ENCODE measurements at places on chromosomes 6 and 20. TPM values are rescaled to one million over a fixed set of nuclear protein-coding genes. Genes with fewer than 3 reads are reported as not detected.

TFAP2A gene
- 143 TPM for total RNA-seq

DNA sequence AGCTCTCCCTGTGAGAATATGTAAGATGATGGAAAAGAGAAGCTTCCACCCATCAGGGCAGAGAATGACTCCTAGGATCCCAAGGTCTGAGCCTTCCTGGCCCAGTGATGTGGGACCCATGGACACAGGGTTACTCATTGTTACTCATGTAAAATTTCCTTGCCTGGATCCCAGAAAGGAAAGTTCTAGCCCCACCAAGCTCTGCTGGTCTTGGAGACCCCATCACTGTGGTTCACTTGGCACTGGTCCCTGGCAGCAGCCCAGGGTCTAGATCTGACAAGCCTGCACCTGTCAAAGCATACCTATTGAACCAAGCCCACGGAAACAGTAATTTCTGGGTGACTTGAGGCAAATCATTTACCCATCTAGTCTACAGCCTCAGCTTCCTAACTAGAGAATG lies 22.1 kb downstream of the MDGA1 start:
- no peaks in the 10 kb centered on the region for H3K36me3 ChIP-seq
- no peak for DNase-seq
- H3K27ac ChIP-seq: no peak overlapping the region
- H3K4me3 ChIP-seq: no peak overlapping the region
- peaks cover 7% of the 10 kb centered on the region for H3K27me3 ChIP-seq

DNA sequence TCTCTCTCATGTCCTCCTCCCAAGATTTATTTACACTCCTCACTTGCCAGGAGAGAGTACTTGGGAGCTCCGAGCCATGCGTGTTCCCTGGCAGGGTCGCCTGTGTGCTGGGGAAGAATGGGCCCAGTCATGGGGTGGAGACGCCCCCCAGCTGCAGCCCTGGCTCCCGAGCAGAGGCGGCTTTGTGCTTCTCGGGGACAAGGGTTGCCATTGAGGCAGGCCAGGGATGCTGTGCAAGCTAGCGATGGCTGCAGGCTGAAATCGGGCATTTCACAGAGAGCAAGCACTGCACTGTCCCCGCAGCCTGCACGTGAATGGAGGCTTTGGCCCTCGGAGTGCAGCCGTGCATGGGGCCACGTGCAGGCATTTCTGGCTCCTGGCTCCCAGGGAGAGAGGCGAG lies 23.8 kb downstream of the PHACTR3 start:
- H3K4me3 ChIP-seq: no peak overlapping the region
- H3K27me3 ChIP-seq: peaks cover 60% of the 10 kb centered on the region
- no peak for DNase-seq
- no peaks in the 10 kb centered on the region for H3K4me1 ChIP-seq

GRCh38 chr20:15895560-15896084 lies 677.6 kb downstream of the KIF16B start:
- no peak overlapping the region for H3K4me3 ChIP-seq
- H3K27me3 ChIP-seq: no peaks in the 10 kb centered on the region
- H3K27ac ChIP-seq: no peak overlapping the region

- peaks cover 9% of the 10 kb centered on the region for H3K4me1 ChIP-seq
- no peak overlapping the region for H3K27ac ChIP-seq
- no peak for DNase-seq
- H3K27me3 ChIP-seq: no peaks in the 10 kb centered on the region
Measured at GRCh38 chr6:91485047-91485446, 898.2 kb upstream of the MAP3K7 start.

FOXF2 gene
- total RNA-seq: 8.1 TPM

GRCh38 chr6:90175627-90176538 lies 120.8 kb downstream of the BACH2 start:
- peaks cover 8% of the 10 kb centered on the region for H3K36me3 ChIP-seq
- DNase-seq: no peak
- no peak overlapping the region for H3K4me3 ChIP-seq

BCAS1 gene
- total RNA-seq: 10.7 TPM

DNA sequence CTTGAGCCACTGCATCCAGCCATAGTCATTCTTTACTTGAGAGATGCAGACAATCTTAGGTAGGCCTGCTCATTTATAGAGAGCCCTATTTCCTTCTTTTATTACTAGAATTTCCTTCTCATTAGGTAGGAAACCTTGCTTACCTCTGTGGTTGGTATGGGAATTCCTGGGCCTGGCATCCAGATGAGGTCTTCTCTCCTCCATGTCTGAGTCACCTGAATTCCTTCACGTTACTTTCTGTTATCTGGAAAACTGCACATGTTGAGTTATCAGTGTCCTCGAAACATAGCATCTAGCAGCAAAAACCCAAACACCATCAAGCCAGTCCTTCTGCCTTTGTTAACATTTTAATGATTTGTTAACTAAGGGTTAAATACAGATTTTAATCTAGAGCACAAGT lies 2.2 kb downstream of the ZNFX1 start:
- peaks cover 10% of the 10 kb centered on the region for H3K27me3 ChIP-seq
- peaks cover 51% of the 10 kb centered on the region for H3K36me3 ChIP-seq
- peak overlapping the region; percentile 98 for H3K27ac ChIP-seq
- H3K4me1 ChIP-seq: peaks cover 23% of the 10 kb centered on the region
- DNase-seq: no peak
- peak overlapping the region; percentile 45 for H3K4me3 ChIP-seq

DNA sequence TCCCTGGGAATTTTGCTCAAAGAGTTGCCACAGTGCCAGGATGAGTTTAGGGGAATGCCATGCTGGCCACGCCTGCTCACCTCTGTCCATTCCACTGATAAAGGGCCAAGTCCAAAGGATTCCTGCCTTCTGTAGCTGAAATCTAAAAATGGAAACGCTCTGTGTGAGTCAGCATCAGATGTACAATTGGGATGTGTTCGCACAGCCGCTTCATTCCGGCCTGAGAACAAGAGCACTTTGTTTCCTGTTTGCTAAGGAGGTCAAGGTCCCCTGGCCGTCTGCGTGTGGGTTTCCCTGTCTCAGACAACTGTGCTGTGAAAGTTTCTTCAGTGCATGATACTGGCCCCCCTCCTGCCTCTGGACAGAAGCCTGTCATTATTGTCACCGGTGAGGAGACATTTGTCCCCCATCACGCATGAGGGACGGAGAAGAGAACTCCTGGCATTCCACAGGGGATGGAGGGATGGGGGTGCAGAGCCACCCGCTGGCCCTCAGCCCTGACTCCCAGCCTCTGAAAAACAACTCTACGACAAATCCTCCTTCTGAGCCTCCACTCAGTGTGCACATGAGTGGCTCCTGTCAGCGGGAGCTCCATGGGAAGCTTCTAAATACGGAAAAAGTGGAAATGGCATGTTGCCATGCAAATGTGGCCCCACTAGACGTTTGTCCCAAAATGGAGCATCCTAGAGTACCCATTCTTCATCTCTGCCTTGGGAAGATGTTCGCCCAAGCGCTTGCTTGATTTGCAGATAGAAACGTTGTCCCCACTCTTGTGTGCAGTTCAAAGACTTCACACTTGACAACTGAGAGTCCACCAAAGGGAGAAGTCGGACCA lies 143.5 kb upstream of the AFDN start:
- peak overlapping the region; percentile 69 for H3K27ac ChIP-seq
- no peak overlapping the region for H3K4me3 ChIP-seq
- H3K4me1 ChIP-seq: peaks cover 32% of the 10 kb centered on the region
- peaks cover 53% of the 10 kb centered on the region for H3K27me3 ChIP-seq
- DNase-seq: no peak
- H3K36me3 ChIP-seq: peaks cover 3% of the 10 kb centered on the region

DNA sequence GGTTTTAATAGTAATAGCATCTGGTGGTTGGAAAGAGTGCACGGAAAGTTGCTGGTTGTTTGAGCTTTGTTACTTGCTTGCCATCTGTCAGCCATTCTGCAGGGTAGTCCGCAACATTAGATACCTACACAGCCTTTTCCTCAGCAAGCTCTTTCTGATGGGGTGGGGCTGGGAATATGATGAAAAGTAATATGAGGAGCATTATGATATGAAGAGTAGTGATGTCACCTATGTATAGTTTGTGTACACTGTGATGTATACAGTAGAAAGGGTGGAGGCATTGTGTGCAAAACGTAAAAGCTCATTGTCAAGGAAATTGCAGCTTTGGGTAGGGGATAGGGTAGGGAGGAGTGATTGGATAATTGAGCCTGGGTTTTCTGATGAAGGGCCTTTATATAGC lies 16.1 kb downstream of the SCAF8 start:
- peak overlapping the region; percentile 44 for H3K27ac ChIP-seq
- H3K4me1 ChIP-seq: peaks cover 24% of the 10 kb centered on the region
- DNase-seq: no peak
- H3K27me3 ChIP-seq: no peaks in the 10 kb centered on the region

CYP21A2 gene
- total RNA-seq: 0.14 TPM

DNA sequence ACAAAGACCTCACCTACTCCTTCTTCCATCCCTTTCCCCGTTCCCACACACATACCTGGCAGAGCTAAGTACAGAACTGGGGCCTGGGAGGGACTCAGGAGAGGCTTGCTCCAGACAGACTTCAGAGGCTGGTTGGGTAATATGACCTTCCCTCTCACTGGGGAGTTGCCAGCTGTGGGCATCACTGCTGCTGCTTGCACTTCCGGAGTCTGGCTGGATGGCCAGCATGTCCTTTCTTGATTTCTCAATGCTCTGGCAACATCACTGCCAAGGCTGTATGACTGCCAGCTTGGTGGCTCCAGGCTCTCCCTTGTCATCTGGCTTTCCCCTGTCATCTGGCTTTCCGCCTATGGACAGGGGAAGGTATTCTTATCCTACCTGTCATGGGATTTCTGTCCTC lies 47.8 kb downstream of the CDH22 start:
- no peaks in the 10 kb centered on the region for H3K36me3 ChIP-seq
- DNase-seq: no peak
- peaks cover 63% of the 10 kb centered on the region for H3K27me3 ChIP-seq
- no peak overlapping the region for H3K4me3 ChIP-seq

GSTA2 gene
- 25.3 TPM for total RNA-seq

UNC93A gene
- total RNA-seq: 11.2 TPM

PTCRA gene
- total RNA-seq: not detected

DNA sequence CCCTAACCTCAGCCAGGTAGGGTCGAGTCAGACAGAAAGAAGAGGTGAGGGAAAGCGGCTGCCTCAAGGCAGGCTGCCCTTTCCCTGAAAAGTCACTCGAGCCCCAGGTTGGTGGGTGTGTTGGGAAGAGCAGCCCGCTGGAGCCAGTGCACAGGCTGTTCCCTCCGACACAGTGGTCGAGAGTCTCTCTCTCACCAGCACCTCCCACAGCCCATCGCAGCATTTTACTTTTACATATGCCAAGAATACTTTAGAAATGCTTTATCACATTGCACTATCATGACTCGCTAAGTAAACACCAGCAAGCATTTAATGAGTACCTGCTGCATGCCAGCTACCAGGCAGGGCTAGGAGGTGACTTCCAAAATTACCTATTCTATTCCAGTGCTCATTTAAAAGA lies 1.7 kb downstream of the PRPH2 start:
- H3K27me3 ChIP-seq: peaks cover 17% of the 10 kb centered on the region
- no peak for DNase-seq
- H3K4me1 ChIP-seq: no peaks in the 10 kb centered on the region
- no peak overlapping the region for H3K27ac ChIP-seq
- no peak overlapping the region for H3K4me3 ChIP-seq
- no peaks in the 10 kb centered on the region for H3K36me3 ChIP-seq

GRCh38 chr6:2632368-2632767 lies 118.4 kb downstream of the MYLK4 start:
- peaks cover 46% of the 10 kb centered on the region for H3K4me1 ChIP-seq
- H3K27ac ChIP-seq: no peak overlapping the region
- peaks cover 4% of the 10 kb centered on the region for H3K36me3 ChIP-seq
- DNase-seq: no peak
- no peak overlapping the region for H3K4me3 ChIP-seq

GRCh38 chr6:85023721-85024120 lies 259.3 kb upstream of the TBX18 start:
- no peak for DNase-seq
- H3K27ac ChIP-seq: no peak overlapping the region
- H3K27me3 ChIP-seq: peaks cover 3% of the 10 kb centered on the region
- H3K4me3 ChIP-seq: no peak overlapping the region
- H3K4me1 ChIP-seq: no peaks in the 10 kb centered on the region

DNA sequence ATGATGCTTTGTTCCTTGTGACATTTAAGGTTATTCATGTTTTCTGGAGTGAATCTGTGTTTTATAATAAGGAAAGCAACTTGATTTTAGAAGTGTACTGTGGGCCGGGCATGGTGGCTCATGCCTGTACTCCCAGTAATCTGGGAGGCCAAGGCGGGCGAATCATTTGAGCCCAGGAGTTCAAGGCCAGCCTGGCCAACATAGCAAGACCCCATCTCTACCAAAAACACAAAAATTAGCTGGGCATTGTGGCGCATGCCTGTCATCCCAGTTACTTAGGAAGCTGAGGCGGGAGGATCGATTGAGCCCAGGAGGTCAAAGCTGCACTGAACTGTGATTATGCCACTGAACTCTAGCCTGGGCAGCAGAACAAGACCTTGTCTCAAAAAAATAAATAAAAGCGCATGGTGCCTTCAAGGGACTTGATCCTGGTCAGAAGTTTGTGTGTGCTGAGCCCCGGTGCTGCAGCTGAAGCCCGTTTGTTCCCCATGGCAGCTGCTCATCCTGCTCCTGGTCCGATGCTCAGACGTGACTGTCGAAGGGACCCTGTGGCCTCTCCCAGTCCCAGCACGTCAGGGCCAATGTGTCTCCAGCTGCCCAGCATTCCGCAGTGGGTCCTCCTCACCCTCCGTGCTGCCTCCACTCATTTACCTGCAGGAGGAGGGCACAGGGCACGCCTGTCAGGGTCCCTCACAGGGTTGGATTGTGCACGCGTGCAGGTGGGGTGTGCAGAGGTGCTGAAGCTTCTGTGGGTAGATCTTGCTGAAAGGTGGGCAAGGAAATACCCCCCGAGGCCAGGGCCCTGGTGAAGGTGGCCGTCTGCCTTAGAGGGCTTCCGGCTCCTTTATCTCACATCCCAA lies 18.3 kb downstream of the ENTPD6 start:
- no peaks in the 10 kb centered on the region for H3K4me1 ChIP-seq
- peaks cover 8% of the 10 kb centered on the region for H3K36me3 ChIP-seq
- no peak overlapping the region for H3K4me3 ChIP-seq

DNA sequence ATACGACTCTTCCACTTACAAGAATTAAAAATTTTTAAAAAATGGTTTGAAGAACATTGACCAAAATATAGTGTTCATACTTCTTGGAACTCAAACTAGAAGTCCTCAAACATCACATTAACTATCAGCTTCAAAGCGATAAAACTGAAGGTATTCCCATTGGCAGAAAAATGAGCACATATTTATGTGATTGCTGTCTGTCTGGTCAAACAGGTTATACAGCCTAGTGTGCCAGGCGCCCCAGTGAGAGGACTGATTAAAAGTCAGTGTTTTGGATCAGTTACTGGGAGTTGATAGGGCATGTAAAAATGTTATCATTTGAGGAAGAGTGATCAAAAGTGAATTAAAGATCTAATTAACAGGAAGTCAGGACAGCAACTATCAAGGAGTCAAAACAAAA lies 738.8 kb downstream of the HDGFL1 start:
- H3K27ac ChIP-seq: peak overlapping the region; percentile 64
- no peaks in the 10 kb centered on the region for H3K27me3 ChIP-seq
- peak overlapping the region; percentile 9 for H3K4me3 ChIP-seq
- H3K4me1 ChIP-seq: peaks cover 7% of the 10 kb centered on the region
- H3K36me3 ChIP-seq: no peaks in the 10 kb centered on the region
- no peak for DNase-seq

CGA gene
- total RNA-seq: 30.3 TPM

Measured in type B pancreatic cell (in vitro differentiated cells).